ENCODE measurements at places on chromosomes 6 and 20. TPM values are rescaled to one million over a fixed set of nuclear protein-coding genes. Genes with fewer than 3 reads are reported as not detected.

The DAAM2 gene
- 1.2 TPM for total RNA-seq

The CTCFL gene
- not detected for total RNA-seq

The NKX2-4 gene
- not detected for total RNA-seq

The BTN1A1 gene
- not detected for total RNA-seq

The PRPH2 gene
- total RNA-seq, result 0.15 TPM

The LHFPL5 gene
- total RNA-seq, result not detected

The SLC22A2 gene
- not detected for total RNA-seq

GRCh38 chr6:37051138-37052026, 45.9 kb downstream of the FGD2 start:
- no peak for DNase-seq

- DNase-seq, result no peak
Measured at GRCh38 chr20:46119028-46119546, 973 bp downstream of the CD40 start.

DNA sequence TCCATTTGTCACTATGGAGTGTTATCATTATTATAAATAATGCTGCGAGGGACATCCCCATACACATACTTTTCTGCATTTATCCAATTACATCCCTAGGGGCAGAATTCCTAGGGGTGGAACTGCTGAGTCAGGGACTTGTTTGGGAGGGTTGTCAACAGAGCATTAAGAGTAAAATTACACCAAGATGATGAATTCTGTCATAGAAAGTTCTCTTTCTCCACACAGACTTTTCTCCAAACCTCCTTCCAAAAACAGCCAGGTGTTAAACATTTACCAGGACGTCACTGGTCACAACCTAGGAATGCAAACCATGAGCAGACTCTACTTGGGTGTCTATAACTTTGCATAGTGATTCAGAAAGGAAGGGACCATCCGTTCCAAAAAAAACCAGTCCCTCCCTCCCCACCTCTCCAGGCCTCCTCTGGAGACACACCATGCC, 95.5 kb downstream of the PRND start:
- DNase-seq, result no peak

- DNase-seq, result no peak
Measured at GRCh38 chr20:18165553-18165952, 27.9 kb downstream of the KAT14 start.

DNA sequence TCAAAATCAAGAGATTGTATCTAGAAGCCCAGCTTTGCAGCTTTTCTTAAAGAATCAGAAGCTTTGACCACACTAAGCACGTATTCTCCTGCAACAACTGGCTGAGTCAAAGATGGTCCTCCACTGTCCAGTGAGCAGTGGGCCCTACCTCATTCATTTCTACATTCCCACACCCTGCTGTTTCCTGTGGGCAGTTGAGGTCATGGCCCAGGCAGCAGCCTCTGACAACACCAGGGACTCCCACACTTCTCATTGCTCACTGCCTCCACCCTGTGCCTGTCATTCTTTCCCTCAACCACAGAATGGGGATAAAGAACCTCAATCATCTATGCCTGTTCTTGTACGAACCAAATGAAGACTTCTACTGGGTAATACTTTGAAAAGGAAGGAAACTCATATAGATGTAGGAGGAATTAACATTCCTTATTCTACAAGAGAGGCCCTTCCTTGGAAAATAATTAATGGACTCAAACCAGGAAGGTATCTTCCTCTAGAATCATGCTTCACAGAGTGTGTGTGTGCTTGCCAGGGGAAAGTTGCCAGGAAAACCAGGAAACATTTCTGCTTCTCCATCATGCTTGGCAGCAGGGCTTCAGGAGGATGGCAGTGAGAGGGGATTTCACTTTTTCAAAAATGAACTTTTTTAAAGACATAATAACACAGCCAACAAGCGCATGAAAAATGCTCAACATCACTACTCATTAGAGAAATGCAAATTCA, 191.7 kb upstream of the RIN2 start:
- no peak for DNase-seq

DNA sequence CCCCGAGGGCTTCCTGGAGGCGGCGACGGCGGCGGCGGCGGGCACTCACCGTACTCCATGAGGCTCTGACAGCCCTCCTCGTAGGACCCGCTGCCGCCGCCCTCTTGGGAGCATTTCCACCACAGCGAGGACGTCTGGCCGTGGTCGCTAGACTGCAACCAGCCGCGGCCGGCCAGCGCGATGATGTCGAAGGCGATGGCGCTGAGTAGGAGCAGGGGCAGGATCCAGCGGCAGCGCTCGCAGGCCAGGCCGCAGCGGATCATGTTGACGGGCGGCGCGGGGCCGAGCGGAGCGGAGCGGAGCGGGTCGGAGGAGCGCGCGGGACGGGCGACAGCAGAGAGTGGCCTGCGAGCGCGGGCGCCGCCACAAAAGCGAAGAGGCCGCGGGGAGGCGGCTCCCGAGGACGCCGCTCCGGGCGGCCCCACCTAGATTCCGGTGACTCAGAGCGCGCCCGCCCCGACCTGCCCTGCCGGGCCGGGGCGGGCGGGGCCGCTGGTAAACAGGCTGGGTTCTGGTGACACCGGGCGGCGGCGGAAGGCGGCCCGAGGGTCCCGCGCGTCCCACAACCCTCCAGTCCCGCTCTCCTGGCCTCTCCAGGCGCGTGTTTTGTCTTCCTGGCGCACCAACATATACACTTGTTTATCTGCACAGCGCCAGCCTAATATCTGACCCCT, at the start of gene PERP:
Gene PERP, minus strand, starts transcription at position 342 of the 674 bp plus-strand sequence. Its CDS starts 79 bp downstream, at position 263.
- DNase-seq, result no peak

DNA sequence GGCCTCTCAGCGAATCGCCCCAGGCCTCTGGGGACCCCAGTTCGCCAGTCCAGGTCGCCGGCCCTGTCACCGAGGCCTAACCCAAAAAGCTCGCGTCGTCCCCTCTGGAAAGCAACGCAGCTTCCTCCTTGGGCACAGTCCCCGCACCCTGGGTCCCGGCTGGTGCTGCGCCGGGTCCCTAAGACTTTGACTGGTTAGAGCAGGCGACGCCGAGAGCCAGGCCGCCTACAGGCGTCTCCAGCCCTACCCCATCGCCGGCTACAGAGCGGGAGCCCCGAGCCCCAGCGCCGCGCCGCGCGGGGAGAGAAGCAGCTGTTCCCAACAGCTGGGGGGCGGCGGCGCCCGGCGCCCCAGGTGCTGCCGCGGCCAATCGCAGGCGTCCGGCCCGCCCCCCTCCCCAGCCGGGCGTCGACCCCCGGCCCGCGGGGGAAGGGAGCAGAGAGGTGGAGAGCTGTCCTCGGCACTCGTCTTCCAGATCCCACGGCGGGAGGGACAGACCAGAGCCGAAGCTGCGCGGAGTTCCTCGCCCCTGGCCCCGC, 540 bp upstream of the RBM24 start:
- DNase-seq, result no peak

DNA sequence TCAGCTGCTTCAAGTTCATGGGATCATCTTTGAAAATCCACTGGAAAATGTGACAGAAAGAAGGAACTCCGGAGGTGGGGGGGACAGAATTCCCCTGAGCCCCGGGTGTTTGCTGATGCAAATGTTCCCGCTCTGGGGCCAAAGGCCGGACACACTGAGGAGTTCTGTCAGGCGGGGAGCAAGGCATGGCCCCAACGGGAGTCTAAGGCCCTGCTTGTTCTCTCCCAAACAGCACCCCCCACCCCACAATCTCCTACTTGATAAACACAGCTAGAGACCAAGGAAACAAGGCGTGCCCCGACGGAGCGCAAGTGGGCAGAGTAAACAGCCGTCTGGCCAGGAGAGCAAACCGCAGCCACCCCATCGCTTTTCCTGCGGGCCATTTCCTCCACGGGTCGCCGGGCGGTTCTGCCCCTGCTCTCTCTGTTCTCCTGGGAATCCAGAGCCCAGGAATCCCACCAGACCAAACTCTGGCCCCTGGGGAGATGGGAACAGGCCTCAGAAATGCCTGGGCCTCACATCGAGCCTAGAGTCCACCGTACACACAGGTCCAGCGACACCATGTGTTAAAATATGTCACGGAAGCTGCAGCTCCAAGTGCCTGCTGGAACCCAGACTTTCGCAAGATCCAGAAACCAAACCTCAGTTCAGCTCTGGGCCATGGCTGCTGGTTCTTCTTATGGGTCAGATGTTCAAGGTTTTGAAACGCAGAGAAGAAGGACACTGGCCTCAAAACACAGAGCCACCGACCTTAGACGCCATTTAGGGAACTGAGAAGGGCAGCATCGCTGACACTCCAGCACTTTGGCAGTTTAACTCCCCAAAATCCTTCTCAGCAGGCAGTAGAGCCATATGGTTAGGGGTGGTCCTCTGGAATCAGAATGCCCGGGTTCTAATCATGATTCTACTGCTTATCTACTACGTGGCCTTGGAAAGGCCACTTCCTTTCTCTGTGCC, 104.2 kb downstream of the PREX1 start:
- DNase-seq, result no peak

DNA sequence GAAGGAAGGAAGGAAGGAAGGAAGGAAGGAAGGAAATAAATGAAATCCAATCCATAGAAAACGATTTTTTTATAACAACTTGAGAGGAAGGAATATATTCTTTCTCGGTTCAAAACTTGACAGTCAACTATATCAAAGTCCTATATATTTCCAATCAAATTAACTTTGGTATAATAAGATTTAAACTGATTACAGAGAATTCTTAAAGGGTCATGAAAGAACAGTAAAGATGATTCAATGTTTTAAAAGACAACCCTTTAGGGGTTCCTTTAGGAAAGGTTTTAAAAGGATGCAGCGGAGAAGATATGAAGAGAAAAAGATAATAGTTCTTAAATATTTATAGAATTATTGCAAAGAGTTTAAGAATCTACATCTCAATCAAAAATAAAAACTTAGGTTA, 61.2 kb downstream of the ME1 start:
- DNase-seq, result no peak

- DNase-seq, result no peak
Measured at GRCh38 chr6:89707766-89708165, 69.2 kb upstream of the LYRM2 start.

DNA sequence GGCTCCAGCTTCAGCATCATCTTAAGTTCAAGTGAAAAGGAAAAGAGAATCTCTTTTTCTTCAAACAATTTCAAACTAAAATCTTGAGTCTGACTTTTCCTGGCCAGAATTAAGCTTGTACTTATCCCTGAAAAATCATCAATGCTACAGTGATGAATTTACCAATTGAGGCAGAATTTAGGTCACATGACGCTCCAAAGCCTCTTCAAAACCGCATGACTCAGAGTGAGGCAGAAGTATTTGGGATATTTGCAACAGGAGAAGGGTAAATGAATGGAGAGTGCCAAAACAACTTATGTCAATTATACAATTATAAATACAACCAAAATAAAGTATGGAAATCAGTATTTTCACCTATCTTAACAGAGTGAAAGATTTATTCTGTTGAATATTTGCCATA, 515.5 kb downstream of the COL12A1 start:
- no peak for DNase-seq

DNA sequence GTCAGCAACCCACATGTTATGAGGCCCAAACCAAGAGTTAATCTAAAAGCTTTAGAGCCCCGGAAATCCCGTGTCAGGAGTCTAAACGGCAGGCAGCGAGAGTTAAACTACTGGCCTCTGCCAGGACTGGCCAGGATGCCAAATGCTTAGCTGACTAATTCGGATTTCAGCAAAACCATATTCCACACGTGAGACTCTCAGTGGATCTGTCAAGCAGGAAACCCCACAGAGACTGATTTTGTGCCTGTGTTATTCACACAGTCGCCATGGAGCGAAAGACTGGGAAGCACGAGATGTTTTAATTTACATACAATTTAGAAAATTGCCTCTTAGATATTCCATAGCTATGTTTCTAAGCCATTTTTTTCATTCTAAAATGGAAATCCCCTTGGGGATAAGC, 152.9 kb downstream of the RNASET2 start:
- DNase-seq, result no peak

DNA sequence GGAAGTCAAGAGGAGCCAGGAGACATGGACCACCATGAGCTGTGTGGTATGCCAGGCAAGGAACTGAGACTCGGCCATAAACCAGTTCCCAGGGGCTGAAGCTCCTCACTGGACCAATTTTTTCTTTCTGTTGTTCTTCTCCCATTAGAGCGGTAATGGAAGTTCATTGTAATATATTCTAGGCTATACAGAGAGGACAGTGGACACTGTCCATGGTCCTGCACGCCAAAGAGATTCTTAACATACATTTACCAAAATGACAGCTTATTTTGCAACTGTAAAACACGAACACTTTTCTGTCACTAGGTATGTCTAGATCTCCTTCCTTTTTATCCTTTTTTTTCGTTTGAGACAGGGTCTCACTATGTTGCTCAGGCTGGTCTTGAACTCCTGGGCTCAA, 13.1 kb upstream of the DSN1 start:
- no peak for DNase-seq

GRCh38 chr20:34023937-34024722, 30.4 kb downstream of the RALY start:
- DNase-seq, result no peak

DNA sequence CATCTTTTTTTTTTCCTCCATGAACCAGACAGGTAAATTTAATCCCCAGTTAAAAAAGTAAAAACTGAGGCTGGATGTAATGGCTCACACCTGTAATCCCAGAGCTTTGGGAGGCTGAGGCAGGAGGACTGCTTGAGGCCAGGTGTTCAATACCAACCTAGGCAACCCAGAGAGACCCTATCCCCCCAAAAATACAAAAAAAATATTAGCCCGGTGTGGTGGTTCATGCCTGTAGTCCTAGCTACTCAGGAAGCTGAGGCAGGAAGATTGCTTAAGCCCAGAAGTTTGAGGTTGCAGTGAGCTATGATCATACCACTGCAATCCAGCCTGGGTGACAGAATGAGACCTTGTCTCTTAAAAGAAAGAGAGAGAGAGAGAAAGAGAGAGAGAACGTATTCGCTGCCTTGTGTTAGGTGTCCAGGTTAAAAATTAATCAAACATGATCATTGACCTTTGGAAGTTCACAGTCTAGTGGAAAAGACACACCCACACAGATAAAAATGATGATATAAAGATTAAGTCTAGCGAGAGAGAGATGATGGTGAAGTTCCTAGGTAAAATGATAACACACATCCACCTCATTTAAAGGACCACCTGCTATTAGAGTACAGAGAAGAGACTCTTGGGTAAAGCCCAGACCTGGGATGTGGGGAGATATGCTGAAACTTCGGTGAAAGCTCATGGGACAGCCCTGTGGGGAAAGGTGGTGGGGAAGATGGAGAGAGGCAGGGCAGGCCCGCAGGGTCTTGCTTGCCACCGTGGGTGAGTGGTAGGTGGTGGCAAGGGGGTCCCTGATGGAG, 4.8 kb upstream of the NHSL1 start:
- no peak for DNase-seq

DNA sequence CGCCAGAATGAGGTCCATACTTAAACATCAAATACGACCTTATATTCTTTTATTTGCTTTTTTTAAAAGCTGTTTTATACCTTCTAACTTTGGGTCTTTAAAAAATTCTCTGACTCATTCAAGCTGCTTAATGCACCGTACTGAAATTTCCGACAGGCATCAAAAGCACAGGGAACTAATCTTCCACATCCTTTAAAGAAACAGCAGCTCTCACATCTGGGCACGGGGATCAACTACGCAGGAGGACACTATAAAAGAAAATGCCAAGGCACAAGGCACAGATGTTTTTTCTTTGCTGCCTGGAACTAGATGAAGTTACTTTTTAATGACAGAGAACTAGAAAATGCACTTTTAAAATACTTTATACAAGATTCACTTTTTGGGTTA, 112.4 kb upstream of the ARG1 start:
- no peak for DNase-seq

All from glomerular endothelial cell (primary cell).